ENCODE measurements at places on chromosomes 1 and 21. TPM values are rescaled to one million over a fixed set of nuclear protein-coding genes. Genes with fewer than 3 reads are reported as not detected.

Gene KRTAP12-2
- not detected for total RNA-seq

Gene ZFP69B
- 5.1 TPM for total RNA-seq

Gene S100A12
- total RNA-seq: not detected

Gene KRTAP13-4
- total RNA-seq: not detected

GRCh38 chr1:99768104-99768503 lies 1.7 kb upstream of the FRRS1 start:
- H3K4me3 ChIP-seq: no peak overlapping the region
- H3K36me3 ChIP-seq: no peaks in the 10 kb centered on the region
- H3K4me1 ChIP-seq: peaks cover 6% of the 10 kb centered on the region
- no peak overlapping the region for H3K27ac ChIP-seq

- DNase-seq: peak; percentile 6
- H3K27me3 ChIP-seq: no peaks in the 10 kb centered on the region
- H3K27ac ChIP-seq: peak overlapping the region; percentile 0
- H3K36me3 ChIP-seq: peaks cover 17% of the 10 kb centered on the region
- peak overlapping the region; percentile 27 for H3K4me3 ChIP-seq
These were observed 89.8 kb downstream of the OLFML2B start for GRCh38 chr1:161933592-161934588.

Data from activated T-helper 1 cell treated with anti-CD3 and anti-CD28 coated beads, Interleukin-12 subunit alpha, Interleukin-12 subunit beta, Interleukin-2, Interleukin-4 antibody, amounts not matched to agents 30 ng/mL and 10 ng/mL and 1 ng/mL, durations not matched to agents 14 hours and 24 hours and 36 hours (primary cell).